Fibroblast of the aortic adventitia (primary cell): ENCODE measurements at places on chromosomes 1 and 21.

DNA sequence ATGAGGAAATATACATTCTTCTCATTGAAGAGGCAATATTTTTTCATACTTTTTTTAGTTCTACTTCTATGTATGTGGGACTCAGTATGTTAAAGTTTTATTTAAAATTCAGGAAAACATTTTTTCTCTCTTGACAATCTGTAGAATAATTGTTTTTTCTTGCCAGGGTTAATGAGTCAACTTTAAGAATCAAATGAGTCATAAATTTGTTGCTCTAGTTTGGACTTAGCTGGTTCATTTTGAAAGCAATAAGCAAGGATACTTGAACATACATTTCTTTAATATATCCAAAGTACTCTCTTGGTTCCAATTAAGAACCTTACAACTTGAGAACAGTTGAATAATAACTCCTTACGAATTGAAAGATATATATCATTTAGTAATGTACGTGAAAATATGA, 1145.3 kb upstream of the B3GALT2 start:
- no peak for DNase-seq

DNA sequence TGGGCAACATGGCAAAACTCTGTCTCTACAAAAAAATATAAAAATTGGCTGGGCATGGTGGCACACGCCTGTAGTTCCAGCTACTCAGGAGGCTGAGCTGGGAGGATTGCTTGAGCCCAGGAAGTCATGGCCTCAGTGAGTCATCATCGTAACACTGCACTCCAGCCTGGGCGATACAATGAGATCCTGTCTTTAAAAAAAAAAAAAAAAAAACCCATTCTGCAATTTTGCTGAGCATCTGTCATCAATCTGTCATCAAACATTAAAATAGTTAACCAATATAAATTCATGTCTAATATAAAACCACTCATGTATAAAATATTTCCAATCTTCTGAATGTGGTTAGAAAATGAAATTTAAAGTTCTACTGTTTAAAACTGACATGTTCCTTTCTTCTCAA, 56.9 kb downstream of the LPAR3 start:
- no peak for DNase-seq

DNA sequence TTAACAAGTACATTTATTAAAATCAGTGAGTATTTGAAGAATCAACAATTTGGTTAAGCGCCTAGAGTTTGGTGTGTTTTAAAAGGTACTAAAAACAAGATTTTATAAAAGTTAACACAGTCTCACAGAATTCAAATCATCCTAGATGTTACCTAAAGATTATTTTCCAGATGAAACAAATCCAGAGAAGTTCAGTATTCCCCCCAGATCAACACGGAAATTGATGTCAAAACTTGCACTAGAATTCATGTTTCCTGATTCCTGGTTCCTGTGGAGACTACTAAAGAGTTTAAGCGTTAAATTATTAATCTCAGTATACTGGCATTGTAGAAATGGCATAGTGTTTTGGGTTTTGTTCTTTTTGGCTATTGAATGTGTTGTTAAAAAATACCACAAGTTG, 1.4 kb downstream of the PTBP2 start:
- DNase-seq: no peak

- no peak for DNase-seq
These were observed 6.2 kb upstream of the MARK1 start for GRCh38 chr1:220521778-220522177.

DNA sequence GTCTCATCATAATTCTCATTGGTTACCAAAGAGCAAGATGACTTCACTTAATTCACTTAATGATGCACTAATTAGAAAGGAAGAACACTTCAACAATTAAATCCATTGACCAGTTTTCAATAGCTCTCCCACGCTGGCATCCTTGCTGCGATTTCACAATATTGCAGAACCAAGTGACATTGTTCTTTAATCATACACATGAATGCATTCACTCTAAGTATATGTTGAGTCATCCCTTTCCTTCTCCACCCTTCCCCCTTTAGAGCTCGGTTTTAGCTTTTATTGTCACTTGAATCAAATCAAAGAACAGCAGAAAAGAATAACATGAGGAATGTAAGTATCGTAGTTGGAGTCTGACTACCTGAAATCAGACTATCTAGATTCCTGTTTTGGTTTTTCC, 233.6 kb upstream of the FMN2 start:
- DNase-seq: no peak

DNA sequence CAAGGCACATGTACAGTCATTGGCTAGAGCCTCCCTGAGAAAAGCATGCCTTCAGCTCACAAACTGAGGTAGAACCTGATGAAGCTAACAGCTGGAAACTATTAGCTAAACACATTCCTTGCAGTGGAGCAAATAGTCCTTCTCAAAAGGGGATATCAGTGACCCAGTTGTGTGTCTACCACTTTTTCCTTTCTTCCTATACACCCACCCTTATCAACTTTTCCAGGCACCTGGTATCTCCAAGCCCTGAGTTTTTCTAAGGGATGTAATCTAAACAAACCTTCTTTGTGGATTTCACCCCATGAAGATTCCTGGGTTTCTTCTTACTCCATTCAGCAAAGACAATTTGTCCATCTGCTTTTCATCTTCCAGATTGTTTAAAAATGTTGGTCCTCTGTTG, 10.5 kb upstream of the ZSWIM5 start:
- DNase-seq: no peak

DNA sequence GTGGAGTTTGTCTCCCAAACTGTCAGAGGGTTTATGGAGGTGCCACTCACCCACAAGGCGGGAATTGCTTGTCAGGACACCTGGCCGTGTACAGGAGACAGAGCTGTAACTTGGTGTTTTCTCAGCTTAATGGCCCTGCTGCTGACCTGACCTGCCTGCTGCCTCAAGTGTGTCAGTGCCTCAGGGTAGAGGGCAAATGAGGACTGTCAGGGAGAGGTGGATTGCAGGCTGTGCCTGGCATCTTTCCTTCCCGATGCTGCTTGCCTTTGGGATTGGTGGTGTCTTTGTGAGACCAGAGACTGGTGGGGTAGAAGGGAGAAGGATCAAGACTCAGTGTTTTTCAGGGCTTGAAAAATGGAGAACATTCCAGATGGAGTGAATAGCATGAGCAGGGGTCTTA, 31.4 kb downstream of the TMEM53 start:
- DNase-seq: no peak

GRCh38 chr1:143497374-143497747, 474.4 kb downstream of the FAM72C start:
- DNase-seq: no peak

GRCh38 chr1:234845097-234845660, 235.2 kb upstream of the IRF2BP2 start:
- DNase-seq: no peak

- no peak for DNase-seq
These were observed 18.2 kb downstream of the OR2C3 start for GRCh38 chr1:247517795-247518612.

- DNase-seq: peak; percentile 77
These were observed 14.7 kb downstream of the JUN start for GRCh38 chr1:58768971-58769808.

- DNase-seq: no peak
These were observed 312.6 kb upstream of the CXADR start for GRCh38 chr21:17200250-17200649.

DNA sequence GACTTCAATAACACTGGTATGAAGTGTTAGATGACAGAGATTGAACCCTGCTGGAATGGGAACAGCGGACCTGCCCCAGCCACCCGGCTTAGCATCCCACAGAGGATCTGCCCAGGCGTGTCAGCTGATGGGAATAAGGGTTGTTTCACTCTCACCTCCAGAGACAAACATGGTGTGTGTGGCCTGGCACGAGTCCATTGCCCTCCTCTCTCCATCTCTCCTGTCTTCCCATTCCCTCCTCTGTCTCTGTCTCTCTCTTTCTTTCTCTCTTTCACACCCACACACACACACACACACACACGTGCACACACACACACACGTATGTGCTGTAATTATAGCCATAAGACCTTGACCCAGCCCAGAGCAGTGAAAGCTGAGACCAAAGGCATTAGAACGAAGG, 200.2 kb downstream of the HIVEP3 start:
- DNase-seq: no peak

- DNase-seq: peak; percentile 62
These were observed 19.3 kb downstream of the C1orf52 start for GRCh38 chr1:85240174-85240601.

DNA sequence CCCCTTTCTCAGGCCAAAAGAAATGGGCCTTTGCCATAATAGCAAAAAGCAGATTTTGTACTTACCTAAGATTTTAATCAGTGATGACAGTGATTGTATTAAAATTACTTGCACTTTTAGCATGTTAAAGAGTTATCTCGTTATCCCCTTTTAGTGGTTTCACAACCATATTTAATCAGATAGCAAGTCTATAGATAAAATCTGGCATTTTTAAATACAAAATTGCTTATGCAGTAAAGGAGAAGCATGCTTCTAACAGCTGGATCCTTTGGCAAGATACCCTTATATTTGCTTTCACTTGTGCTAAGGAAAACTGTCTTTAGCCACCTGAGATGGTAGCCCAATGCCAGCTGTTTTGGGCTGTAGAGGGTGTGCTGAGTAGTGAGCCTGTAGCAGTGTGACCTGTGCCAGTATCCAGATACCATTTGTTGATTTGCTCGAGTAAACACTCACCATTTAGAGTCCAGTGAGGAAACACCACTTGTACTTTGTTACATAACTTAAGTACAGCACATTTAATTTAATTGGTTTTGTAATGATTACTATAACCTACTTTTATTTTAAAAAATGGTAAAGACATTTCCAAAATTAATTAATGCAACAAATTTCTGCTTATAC, 314.4 kb upstream of the ZP4 start:
- no peak for DNase-seq

- no peak for DNase-seq
These were observed 14.8 kb upstream of the ETV3L start for GRCh38 chr1:157114183-157115121.

- no peak for DNase-seq
These were observed 743 bp downstream of the PHF13 start for GRCh38 chr1:6614019-6614928.

DNA sequence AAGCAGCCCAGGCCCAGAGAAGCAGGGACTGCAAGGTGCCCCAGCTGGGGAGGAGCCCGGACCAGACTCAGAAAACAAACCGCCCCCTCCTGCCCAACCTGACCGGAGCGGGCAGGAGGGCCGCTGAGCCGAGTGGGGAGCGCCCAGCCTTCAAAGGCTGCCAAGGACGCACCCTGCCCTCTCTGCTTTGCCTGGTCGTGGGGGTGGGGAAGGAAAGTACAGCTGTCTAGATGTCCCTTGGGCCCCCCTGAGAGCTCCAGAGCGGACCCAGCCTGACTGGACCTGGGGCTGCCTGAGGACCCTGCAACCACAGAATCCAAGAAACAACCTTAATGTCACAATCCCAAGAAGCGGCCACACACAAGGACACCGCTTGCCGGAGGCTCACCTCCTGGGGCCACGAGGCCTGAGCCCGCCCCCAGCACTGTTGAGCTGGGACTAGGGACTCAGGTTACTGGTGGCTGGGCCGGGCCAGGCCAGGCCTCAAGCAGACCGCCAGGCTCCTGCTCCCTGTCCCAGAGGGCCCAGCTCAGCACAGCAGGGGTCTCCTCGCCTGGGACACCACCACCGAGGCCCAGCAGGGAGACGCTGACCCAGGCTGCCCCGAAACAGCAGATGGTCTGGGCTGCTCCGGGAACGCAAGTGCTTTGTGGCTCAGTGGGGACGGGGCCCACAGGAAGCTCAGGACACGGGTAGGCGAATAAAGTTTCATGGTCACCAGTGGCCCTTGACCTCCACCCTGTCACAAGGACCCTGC, 1.4 kb downstream of the DVL1 start:
- no peak for DNase-seq

DNA sequence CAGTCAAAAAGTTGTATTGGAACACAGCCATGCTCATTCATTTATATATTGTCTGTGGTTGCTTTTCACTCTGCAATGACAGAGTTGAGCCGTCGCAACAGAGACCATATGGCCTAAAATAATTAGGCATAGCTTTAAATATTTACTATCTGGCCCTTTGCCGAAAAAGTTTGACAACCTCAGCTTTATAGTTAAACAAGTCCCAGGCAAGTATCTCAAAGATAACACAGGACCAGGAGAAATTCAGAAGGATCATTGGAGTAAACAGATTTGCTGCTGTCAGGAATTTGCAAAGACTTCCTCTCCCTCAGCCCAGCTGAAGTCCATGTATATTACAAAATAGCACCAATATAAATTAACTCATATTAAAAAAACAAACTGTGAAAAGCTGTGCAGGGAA, 34.4 kb downstream of the NID1 start:
- no peak for DNase-seq

- DNase-seq: peak; percentile 3
These were observed 302.3 kb upstream of the PLD5 start for GRCh38 chr1:242826701-242827336.

GRCh38 chr1:222060210-222060916, 318.5 kb upstream of the DUSP10 start:
- DNase-seq: no peak

DNA sequence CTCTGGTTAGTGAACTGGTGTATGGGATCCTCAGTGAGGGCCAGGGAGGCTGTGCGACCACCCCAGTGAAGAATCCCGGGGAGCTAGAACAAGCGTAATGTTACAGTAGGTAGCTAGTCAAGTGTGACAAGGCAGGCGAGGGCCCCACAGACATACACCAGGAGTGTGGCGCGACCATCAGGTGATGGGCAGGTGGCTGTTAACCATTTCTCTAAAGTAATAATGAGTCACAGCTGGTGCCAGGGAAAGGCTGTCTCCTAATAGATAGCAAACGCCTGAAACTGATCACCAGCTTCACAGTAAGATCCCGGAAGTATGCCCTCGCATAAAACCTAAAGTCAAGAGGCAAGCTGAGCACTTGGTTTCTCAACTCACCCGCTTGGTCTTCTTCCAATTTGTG, 40.5 kb upstream of the TARBP1 start:
- no peak for DNase-seq

GRCh38 chr1:31915438-31915837, 22.7 kb downstream of the PTP4A2 start:
- no peak for DNase-seq

GRCh38 chr1:198295971-198296370, 139.2 kb downstream of the NEK7 start:
- DNase-seq: no peak

GRCh38 chr1:231763456-231763855, 136.9 kb downstream of the DISC1 start:
- no peak for DNase-seq

GRCh38 chr1:29245261-29245660, 8.9 kb downstream of the PTPRU start:
- DNase-seq: no peak

GRCh38 chr1:234960722-234961455, 167.7 kb downstream of the TOMM20 start:
- peak; percentile 73 for DNase-seq

- peak; percentile 85 for DNase-seq
These were observed 39.8 kb downstream of the TGFBR3 start for GRCh38 chr1:91846007-91846638.

- DNase-seq: no peak
These were observed 67.2 kb upstream of the HOOK1 start for GRCh38 chr1:59747420-59748024.

- DNase-seq: peak; percentile 72
These were observed 129.7 kb downstream of the ATP1B1 start for GRCh38 chr1:169236143-169236542.

DNA sequence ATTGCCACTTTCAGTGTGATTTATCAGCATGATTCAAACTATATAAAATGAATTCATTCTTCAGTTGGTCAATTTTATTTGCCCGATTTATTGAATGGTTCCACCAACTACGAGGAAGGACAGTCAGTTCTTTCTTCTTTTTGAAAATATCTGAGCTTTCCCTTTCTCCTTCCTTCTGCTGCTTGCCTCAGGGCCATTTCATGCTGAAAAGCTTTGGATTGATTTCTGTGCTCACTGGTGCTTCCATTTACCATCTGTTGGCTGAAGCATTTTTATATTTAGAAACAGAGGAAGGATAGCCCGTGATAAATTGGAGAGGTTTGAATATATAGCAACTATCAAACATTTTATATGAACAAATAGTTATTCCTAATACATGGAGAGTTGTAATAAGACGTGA, 68.9 kb upstream of the ADAMTS5 start:
- no peak for DNase-seq
